ENCODE measurements at places on chromosomes 16 and 17.

DNA sequence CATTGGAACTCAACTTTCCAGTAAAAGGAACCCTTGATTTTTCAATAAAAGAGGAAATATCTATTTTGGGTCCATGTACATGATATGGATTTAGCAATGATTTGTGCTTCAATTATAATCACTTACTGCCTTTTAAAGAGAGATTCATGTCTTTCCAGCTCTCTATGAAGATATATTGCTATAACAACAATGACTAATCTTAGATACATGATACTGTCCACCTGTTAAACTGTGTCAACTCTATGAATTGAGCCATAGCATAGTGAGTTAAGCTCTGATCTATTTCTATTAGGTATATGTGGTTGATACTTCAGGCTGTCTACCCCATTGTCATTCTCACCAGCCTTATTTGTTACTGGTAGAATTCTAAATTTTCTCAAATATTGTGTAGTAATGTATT lies 15.0 kb upstream of the MPHOSPH6 start:
- no peak for DNase-seq

- no peak for DNase-seq
These were observed 8.9 kb downstream of the C17orf78 start for GRCh38 chr17:37384560-37385149.

DNA sequence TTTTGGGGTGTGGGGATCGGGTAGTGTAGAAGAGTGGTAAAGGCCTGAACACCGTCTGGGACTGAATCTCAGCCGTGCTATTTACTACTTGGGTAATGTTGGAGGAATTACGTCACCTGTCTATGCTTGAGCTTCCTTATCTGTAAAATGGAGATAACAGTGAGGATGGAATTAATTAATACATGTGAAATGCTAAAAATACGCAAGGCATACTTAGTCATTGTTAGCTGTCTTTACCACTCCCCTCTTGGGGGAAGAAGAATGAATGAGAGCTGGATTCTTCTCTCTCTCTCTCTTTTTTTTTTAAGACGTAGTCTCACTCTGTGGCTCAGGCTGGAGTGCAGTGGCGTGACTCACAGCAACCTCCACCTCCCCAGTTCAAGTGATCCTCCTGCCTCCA lies 41.1 kb upstream of the TANGO6 start:
- DNase-seq, result no peak

- no peak for DNase-seq
These were observed 260.8 kb downstream of the ENGASE start for GRCh38 chr17:79335456-79335855.

GRCh38 chr16:49928176-49929041 lies 72.5 kb upstream of the ZNF423 start:
- no peak for DNase-seq
